ENCODE measurements at places on chromosomes 6 and 20.

- DNase-seq, result no peak
These were observed 93.6 kb downstream of the PCSK2 start for GRCh38 chr20:17320456-17320855.

DNA sequence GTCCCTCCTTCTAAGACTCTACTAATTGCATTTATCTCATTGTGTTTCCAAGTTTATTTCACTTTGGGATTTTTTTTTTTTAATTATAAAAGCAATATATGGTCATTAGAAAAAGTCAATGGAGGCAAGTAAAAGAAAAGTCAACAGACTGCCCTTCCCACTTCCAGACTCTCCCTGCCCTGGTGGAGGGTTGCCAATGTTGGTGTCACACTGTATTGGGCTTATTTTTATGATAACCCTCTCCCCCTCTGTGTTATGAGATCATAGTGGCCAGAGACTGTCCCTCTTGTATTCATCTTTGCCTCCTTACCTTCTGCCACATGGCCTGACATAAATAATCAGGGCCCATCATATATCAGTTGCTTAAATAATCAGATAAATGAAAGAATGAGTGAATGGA is 63.4 kb downstream of the LRRC1 start:
- DNase-seq, result no peak

DNA sequence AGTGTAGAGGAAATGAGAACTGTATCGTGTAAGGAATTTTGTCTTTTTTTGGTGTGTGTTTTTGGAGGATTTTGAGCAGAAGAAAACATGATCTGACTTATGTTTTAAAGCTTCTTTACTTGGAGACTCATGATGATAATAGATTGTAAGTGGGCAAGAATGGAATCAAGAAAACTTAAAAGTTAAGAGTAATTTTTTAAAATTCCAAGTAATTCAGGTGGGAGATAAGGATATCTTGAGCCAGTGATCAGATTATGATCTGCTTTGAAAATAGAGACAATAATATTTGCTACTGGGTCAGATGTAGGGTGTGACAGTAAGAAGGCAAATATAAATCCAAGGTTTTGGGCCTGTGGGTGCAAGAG is 734 bp downstream of the ZSCAN26 start:
- no peak for DNase-seq

GRCh38 chr6:143005816-143006215 is 54.9 kb upstream of the AIG1 start:
- DNase-seq, result peak; percentile 73

GRCh38 chr6:56899311-56899710 is 55.6 kb upstream of the BEND6 start:
- DNase-seq, result peak; percentile 41

- DNase-seq, result no peak
These were observed 1.5 kb upstream of the NSFL1C start for GRCh38 chr20:1468117-1468624.

GRCh38 chr6:29995340-29995777 is 53.0 kb downstream of the HLA-A start:
- DNase-seq, result no peak
